Stromal cell of bone marrow (primary cell): ENCODE measurements at places on chromosomes 11 and 22.

GRCh38 chr11:132772703-132773545 lies 759.4 kb downstream of the OPCML start:
- DNase-seq, result no peak

- no peak for DNase-seq
Observed at GRCh38 chr11:48091426-48092102, 111.2 kb downstream of the PTPRJ start.

DNA sequence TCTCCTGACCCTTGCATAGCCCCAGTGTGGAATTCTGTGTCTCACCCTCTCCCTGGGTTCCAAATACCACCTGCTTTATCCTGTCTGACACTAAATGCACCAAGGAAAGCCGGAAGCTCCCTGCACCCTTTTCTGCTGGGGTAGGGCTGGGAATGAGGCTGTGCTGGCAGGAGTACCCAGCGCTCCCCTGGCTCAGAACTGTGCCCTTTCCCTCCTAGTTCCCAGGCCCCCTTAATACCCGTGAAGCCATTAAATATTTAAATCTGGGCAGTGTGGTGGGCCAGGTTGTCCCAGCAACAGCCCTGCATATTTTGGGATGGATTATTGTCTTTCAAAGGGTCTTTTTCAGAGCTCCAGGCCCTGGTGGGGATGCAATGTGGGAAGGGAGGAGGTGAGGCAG lies 63.0 kb downstream of the TP53I11 start:
- DNase-seq, result no peak

GRCh38 chr22:36149441-36149840 lies 11.1 kb downstream of the APOL3 start:
- DNase-seq, result peak; percentile 82

DNA sequence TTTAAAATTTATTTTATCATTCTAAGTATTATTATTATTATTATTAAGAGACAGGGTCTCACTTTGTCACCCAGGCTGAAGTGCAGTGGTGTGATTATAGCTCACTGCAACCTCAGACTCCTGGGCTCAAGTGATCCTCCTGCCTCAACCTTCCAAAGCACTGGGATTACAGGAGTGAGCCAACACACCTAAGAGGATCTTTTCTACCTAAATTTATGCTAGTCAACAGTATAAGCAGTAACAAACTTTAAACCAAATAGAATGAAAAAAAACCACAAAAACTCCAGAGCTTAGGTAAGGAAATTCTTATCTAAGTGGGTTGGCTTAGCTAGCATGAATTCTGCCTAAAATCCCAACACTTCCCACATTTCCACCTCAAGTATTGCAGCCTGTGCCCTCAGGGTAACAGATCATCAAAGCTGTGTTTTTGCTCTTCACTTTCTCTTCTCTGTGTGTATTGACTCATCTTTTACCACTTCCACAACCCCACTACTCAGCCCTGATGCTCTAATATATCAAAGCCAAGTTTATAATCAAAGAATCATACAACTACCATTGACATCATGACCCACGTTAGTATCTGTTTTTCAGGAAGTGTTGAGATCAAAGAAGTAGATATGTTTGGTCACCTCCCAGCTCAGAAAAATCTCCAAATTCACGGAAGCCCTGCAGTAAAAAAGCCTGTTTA lies 93.7 kb upstream of the SPON1 start:
- no peak for DNase-seq

- DNase-seq, result no peak
Observed at GRCh38 chr11:74069146-74070046, 60.5 kb upstream of the UCP3 start.

DNA sequence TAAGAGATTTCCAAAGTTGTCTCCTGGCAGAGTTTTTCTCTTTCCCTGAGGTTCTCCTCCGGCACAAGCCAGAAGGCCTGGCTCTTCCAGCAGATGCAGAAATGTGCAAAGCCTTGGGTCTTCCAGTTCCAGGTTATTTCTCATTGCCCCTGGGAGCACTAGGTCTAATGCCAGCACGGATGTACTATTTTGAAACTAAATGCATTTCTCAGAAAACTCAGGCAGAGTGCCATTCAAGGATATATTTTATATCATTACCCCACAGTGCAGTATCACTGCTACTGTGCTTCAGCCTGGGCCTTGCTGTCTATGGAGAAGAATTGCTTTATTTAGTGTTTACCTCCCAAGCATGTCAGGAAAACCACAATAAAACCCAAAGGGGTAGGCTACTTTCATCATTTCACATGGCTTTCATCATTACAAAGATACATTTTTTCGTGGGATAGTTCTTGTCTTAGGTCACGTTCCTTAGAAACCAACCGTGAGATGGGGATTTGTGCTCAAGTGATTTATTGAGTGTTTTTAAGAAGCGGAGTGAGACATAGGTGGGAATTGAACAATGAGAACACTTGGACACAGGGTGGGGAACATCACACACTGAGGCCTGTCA lies 22.4 kb upstream of the FZD4 start:
- peak; percentile 71 for DNase-seq

DNA sequence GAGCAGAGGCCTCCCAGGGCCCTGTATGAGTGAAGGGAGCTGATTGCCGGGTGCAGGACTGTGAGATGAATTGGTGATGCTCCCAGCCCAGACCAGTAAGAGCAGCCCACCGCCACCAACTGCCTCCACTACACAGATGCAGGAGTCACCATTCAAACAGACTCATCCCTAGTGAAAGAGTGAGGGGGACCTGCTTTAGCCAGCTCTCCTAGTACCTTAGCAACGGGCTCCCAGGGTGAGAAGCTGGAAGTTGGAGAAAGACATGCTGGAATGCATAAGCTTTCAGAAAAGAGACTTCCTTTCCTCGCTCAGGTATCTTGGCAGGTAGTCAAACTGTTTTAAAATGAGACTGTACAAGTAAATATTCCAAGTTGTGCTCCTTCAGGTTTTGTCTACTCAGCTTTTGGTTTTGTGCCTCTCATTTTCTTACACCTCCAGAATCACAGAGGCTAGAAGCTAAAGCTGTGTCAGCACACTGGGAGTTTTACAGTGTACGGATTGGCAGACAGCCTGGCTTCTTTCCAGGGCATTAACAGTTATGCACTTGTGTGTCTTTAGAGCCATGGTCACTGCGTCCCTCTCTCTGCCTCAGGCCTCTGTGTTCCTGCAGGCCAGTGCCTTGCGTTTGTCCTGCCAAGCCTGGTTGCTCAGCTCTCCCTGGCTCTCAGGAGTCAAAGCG lies 146.2 kb downstream of the ATXN10 start:
- DNase-seq, result no peak

- DNase-seq, result no peak
Observed at GRCh38 chr11:116615211-116615865, 157.4 kb downstream of the BUD13 start.

DNA sequence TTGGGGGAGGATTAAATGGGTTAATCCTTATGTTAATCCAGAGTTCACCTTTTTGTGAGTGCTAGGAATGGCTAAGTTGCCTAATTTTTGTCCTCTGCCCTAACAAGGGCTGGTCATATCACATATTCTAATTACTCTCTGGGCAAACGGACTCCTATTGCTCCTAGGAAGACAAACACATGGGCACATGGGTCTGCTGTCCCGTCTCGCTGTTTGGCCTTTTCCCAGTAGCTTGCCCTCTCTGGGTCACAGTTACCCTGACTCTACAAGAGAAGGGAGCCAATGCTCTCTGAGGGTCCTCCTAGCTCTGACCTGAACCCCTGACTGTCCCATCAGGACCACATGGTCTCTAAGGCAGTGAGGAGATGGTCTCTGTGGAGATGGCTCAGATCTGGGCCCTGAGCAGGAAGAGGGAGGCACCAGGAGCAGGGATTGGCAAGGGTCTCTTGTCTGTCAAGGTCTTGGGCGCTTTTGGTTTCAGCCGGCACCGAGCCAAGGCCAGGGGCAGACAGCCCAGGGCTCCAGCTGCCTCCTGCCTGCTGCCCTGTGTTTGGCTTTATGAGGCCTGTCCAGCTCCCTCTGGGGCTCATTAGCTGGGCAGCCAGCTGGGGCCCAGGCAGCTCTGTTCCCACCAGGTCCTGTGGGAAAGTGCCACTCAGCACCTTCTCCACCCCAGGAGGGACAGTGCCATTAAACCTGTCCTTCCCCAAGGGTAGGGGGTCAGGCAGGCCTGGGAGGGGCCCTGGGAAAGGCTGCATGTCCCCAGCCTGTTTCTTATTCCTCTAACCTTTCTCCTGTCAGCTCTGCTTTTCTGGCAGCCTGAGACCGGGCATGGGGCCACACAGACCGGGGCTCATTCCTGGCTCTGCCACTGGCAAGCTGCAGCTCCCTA lies 559.9 kb downstream of the MN1 start:
- DNase-seq, result no peak

DNA sequence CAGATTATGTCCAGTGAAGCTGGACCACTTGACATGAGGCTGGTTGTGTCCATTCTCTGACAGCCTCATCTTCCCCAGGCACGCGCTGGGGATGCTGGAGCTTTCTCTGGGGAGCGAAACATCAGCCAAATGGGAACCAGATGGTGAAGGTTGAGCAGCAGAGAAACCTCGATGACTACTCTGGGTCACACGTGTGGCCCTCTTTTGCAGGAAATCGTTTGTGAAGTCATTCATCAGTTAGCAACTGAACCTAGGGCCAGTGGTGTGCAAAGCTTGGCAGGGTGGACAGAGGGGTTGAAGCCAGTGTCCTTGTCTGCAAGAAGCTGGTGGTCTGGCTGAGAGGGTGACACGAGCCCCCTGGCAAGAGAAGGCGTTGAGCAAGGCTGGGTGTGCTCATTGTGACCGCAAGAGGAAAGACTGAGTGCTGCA lies 109.8 kb downstream of the ZBTB16 start:
- DNase-seq, result no peak

DNA sequence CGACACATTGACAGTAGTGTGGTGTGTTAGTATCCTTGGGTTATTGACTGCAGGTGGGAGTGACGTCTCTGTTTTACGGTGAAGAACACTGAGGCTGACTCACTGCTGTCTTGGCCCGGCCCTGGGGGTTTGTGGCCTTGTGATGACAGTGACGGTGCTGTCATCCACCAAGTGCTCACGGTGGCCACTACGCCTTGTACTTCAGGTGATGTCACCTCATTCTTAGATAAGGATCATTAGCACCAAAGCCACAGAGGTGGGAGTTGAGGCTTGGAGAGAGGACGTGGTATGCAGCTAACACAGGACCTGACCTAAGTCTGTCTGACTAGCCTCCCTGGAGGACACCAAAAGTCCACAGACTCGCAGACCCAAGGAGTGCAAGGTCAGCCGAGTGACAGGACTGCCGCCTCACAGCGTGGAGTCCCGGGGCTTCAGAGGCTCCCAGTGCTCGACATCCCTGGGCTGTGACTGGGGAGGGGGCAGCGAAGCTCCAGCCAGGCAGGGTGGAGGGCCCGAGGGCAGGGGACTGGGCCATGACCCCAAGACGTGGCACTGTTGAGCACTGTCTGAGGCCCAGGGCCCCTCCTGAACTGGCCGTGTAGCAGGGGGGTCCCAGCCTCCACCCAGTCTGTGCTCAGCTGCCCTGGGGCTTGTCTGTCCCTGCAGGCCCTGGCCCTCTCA lies 56.5 kb downstream of the NAT10 start:
- no peak for DNase-seq

DNA sequence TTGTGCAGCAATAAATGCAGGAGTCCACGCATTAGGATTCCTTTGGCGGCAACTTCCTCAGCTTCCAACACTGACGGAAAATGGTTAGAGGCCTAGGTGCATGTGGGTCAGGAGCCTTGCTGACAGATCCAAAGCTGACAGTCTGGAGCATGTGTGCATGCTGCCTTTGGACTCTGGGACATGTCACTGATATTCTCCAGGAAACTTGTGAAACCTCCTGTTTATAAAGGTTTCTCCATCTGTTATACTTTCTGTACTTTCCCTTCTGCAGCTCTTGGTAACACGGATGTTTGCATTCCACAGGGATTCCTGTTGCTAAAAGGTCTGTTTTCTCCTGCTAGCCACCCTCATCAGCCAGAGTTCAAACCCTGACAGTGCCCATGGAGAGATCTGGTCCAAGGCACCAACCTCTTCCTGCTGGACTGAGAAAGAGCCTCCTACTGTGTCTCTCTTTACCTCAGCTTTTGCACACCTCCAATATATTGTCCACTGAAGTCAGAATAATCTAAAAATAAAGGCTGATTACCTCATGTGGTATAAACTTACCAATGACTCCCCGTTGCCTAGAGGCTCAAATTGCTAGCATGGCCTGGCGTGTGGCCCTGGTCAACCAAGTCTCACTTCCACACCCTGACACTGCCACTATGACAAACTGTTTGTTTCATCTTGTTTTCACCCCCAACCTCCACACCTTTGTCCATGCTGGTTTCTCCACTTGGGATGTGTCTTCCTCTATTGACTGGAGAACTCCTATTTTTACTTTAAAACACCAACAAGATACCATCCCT lies 31.1 kb upstream of the LYVE1 start:
- no peak for DNase-seq

DNA sequence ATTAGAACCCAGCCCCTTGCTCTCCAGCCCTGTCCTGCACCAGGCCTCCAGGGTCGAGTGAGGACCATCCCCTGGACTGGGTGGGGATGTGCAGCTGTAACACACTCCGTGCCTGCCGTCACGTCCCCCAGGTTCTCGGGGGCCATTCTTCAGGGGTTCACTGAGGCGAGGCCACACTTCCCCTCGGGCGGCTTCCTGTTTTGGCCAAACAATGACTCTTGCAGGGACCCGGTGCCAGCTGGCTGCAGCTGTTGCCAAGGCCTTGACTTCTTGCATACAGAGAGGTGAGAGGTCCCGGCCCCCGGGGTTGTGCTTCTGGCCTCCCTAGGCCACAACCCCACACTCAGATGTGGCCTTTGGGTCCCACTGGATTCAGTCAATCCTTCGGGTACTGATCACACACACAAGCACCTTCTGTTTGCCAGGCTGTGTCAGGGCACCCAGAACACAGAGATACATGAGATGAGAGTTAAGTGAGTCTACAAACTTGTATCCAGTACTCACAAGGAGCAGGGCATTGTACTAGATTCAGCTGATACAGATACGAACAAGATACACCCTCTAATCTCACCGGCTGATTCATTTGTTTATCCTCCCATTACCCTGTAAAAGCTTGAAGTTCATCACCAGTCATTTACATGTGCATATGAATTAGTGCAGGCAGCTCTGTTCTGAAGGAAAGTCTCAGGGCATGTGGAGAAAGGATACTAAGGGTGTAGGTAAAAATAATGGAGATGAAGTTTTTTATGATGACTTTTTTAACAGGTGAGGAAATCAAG lies 32.9 kb downstream of the LRRC32 start:
- DNase-seq, result no peak

DNA sequence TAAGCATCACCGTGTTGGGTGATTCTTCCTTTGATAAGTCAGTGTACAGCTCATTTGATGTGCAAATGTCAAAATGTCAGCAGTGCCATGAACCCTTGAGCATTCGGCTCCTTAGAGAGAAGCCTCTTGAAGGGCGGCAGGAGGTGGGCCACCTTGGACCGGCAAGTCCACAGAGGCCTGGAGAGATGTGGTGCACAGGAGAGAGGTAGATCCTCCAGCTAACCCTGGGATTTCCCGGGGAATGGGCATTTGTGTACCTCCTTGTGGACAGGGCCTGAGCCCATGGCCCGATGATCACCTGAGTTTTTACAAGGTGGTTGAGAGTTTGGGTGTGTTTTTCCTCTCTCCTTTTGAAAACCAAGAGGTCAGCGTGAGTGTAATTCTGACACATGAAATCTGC lies 133.2 kb upstream of the RCN1 start:
- DNase-seq, result no peak

DNA sequence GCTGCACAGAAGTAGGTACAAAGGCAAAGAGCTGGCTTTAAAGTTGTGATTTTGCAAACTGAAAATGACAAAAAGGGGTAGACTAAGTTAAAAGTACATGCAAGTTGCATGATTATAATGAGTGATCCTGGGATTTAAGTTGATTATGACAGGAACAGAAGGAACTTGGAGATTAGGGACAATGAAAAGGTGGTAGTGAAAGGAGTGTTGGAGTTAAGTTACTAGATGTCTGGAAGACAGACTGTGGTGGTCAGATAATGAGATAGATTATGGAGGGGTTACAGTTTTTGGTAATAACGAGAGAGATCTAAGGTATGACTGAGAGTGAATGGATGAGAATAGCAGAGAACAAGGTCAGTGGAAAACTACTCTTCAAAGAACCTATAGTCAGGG lies 7.7 kb upstream of the TMEM9B start:
- DNase-seq, result no peak
